ENCODE measurements at places on chromosomes 11 and 22.

DNA sequence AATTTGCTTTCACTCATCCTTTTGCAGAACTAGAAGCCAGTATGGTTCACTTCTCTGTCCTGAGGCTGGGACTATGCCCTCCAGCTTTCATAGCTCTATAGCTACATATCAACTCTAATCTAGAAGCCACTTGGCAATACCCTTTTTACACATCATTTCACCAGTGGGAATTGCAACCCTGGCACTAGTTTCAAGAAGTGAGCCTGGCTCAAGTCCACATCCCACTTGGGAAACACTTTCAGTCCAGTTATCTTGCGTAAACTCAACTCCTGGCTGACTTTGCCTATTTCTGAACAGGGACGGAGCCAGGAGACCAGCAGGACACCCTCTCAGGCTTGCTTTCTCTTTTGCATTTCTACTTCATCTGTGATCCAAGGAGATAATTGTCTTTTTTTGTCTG, 19.9 kb upstream of the FAT3 start:
- DNase-seq, result no peak

DNA sequence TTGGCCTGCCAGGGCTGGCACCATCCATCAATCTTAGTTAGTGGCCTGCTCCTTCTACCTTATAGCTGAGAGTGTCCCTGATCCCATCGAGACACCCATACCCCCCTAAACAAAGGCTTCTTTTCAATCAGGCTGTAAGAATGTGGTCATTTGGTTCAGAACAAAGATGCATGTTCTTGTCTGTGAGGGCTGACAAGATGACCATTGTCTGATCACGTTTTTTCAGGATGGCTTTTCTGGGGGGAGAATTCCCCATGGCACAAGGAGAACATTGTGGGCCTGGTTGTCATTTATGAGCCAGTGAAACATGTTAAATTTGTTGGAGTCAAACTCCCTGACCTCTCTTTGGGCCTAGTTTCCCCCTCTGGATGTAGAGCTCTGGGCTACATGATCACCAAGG, 160.4 kb downstream of the INSC start:
- no peak for DNase-seq

DNA sequence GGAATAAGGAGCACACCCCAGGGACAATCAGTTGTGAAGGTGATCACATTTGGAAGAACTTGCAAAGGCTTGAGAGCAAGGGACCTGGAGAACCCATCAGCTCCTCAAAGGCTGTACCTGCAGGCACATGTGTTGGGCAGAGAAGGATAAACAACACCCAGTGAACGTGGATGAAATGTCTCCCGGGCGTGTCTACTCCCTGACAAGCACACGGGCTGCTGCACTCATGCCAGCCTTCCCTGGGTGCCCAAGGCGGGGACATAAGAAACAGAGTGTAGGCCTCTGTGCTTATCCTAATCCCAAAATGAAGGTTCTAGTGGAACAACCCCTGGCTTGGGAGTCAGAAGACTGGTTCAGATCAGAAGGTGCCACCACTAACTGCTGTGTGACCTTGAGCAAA, 46.7 kb downstream of the DSCAML1 start:
- DNase-seq, result no peak

DNA sequence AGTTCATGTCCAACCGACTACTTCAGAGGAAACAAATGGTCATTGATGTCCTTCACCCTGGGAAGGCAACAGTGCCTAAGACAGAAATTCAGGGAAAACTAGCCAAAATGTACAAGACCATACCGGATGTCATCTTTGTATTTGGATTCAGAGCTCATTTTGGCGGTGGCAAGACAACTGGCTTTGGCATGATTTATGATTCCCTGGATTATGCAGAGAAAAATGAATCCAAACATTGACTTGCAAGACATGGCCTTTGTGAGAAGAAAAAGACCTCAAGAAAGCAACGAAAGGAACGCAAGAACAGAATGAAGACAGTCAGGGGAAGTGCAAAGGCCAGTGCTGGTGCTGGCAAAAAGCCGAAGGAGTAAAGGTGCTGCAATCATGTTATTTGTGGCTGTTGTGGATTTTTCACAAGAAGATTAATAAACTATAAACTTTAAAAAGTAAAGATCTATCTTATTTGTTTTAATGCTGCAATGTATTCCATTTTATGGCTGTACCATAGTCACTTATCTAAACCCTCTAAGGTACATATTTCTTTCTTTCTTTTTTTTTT, 20.1 kb upstream of the HIPK3 start:
- DNase-seq, result no peak

DNA sequence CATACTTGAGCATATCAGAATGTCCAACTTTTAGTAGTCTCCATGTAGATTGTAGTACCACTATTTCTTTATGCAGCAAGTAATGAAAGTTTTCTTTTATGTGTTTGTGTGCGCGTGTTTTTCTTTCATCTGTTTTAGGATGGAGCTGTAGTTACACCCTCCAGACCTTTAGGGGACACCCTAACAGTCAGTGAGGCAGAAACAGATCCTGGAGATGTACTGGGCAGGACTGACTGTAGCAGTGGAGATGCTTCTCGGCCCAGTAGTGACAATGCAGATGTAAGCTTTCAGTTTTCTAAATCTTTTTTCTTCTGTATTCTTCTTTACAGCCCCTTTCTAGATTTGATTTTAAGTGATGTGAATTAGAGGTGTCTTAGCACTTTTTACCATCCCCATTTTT, 79.9 kb upstream of the GRIK4 start:
- DNase-seq, result no peak
